T follicular helper cell (primary cell): ENCODE measurements at places on chromosomes 13 and 19.
A peak's percentile ranks its signal among the peaks of the same experiment; 100 is the strongest.

DNA sequence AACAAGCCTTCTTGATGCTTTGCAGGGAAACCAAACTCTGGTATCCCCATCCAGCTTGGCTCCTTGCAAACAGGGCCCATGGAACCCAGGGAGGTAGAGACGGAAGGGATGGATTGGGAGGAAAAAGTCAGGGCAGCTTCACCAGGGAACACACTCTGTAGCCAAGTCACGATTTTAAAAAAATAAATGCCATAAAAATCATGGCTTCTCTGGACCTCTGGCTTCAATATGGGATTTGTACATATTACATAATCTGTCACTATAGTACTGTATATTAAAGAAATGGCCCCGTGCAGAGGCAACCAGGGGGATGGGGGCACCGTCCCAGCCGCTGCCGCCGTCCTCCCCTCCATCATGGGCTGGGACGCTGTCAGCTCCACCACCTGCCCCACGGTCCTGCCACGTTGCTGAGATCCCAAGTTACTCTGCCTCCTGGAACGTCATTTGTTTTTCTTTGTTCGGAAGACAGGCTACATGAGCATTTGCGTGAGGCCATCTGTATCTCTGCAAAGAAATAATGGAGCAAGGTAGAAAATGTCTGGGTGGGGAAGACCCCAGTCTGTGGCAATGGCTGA is 313.3 kb downstream of the ZNF536 start:
- no peak for DNase-seq

DNA sequence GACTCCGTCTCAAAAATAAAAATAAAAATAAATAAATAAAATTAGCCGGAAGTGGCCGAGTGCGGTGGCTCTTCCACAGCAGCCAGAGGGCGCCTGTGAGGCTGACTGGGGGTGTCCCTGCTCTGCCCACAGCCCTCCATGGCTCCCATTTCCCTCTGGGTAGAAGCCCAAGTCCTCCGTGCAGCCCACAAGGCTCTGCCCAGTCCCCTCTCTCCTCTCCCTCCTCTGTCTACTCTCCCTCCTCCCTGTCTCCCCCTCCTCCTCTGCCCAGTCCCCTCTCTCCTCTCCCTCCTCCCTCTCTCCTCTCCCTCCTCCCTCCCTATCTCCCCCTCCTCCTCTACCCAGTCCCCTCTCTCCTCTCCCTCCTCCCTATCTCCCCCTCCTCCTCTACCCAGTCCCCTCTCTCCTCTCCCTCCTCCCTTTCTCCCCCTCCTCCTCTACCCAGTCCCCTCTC is 20.4 kb downstream of the MISP start:
- DNase-seq, result no peak

- peak; percentile 44 for DNase-seq
Observed at GRCh38 chr19:47190167-47190727, 40.8 kb downstream of the BBC3 start.

DNA sequence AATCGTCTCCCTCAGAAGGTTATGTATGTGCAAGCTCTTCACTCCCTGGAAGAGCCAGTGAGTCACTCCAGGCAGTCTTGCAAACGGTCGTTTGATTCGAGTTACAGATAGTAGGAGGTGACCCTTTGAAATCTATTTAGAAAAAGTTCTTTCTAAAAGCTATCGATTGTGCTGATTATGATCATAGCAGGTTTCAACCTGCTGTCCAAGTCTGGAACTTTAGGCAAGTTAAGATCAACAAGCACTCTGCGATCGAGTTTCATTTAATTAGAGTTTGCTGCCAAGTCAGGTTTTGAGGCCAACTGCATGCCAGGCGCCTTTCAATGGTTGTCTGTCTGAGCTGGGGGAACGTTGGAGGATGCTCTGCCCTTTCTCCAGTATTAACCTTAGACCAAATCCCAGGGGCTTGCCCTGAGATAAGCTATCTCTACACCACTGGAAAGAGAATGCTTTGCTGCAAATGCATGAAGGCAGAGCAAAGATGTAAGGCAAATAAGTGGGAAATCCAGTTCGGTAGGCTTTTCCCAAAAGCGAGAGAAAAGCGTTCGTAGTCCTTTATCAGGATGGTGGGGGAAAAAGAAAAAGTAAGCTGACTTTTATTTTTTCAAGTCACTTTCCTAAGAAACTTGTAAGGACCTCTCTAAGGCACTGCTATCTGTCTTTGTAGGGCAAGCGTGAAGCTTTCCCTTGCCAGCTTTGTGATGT is 287.5 kb downstream of the ATP8A2 start:
- no peak for DNase-seq

GRCh38 chr19:2289714-2290435 is 7.9 kb upstream of the PEAK3 start:
- DNase-seq, result no peak

GRCh38 chr13:93953841-93954240 is 525.6 kb downstream of the DCT start:
- no peak for DNase-seq

GRCh38 chr19:57302727-57303401 is 17.4 kb upstream of the ZNF543 start:
- DNase-seq, result no peak

DNA sequence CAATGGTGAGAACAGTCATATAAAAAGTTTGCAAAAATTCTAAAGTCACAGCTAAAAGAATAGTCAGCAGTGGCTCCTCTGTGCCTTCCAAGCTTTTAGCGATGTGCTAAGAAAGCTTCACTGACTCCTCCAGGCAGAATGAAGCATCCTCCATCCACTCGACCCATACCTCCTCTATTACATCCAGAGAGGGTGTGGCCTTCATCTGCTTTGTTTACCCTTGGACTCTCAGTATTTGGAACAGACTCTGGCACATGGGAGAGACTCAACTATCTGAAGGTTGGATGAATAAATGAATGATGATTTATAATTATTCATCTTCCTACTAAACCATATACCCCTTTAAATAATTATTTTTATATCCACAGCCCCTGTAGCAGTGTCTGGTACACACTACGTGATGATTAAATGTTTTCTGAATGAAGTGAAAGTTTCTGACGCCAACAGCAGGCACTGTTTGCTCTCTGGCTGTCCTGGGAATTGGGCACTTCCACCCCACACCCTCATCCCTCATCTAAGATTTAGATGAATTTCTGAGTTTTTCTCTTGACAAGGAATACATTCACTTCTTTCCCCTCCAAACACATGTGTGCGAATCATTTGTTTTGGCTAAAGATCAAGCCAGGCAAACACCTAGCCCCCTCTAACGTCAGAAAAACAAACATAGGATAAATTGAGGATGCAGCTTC is 93.9 kb downstream of the NUFIP1 start:
- no peak for DNase-seq
